ENCODE measurements at places on chromosomes 7 and 10.

GRCh38 chr7:159068488-159068811, 76.2 kb downstream of the VIPR2 start:
- no peak overlapping the region for H3K4me3 ChIP-seq
- no peak overlapping the region for H3K27ac ChIP-seq
- H3K36me3 ChIP-seq = no peaks in the 10 kb centered on the region
- DNase-seq = no peak
- H3K27me3 ChIP-seq = no peaks in the 10 kb centered on the region

DNA sequence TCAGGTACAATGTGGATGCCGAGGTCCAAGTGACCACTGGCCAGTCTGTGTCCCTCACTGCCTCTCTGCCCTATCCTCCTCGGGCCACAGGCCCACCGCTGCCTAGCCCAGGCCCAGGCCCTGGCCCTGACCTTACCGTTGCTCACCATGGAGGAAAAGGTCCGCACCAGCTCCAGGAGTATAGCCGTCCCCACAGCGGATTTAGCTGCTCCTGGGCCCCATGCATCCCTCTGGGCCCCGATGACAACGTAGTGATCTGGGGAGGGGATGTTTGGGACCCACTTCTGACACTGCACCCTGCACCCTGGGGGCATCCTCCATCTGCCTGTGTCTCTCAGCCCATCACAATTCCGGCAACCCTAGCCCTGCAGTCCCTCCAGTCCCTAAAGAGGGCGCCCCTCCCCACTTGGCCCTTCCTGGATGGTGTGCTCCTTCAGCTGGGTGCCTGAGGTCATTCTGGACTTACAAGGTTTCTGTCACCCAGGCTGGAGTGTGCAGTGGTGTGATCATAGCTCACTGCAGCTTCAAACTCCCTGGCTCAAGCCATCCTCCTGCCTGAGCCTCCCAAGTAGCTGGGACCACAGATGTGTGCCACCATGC, 12.1 kb downstream of the TFR2 start:
- no peak for DNase-seq
- peaks cover 17% of the 10 kb centered on the region for H3K4me1 ChIP-seq
- no peak overlapping the region for H3K27ac ChIP-seq
- no peaks in the 10 kb centered on the region for H3K36me3 ChIP-seq
- H3K27me3 ChIP-seq = peaks cover 7% of the 10 kb centered on the region
- no peak overlapping the region for H3K4me3 ChIP-seq

DNA sequence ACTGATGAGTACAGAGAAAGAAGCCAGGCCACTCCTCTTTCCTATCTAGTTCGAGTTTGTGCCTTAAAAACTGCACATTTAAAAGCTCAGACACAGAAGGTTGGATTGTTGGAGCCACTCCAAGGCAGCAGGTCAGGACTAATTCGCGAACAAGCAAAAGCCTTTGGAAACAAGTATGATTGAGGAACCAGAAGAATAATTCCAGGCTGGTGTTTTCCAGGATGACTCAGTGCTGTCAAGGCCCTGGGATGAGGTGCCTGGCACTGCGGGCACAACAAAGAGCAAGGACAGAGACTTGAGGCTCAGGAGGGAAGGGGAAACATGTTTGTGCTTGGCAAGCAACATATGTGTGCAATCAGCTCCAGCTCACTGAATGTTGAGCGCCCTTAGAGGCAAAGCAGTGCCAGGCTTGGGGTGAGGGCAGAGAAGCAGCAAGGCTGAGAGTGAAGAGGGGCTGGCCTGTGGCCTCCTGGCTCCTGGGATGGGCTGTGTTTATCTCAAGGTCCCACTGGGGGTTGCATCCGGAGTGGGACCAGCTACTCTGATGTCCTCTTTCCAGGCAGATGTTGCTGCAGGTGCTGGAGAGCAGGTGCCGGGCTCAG, 44.1 kb downstream of the VSTM4 start:
- H3K4me3 ChIP-seq = no peak overlapping the region
- peaks cover 37% of the 10 kb centered on the region for H3K4me1 ChIP-seq
- DNase-seq = peak; percentile 74

- peaks cover 89% of the 10 kb centered on the region for H3K27me3 ChIP-seq
- H3K36me3 ChIP-seq = no peaks in the 10 kb centered on the region
- H3K27ac ChIP-seq = no peak within 1 kb of the TSS
- H3K4me1 ChIP-seq = peaks cover 30% of the 10 kb centered on the region
- no peak for DNase-seq
Observed at GRCh38 chr7:27173956-27174873, at the start of gene HOXA10. Gene HOXA10, minus strand, starts transcription at chr7:27174320. Its CDS starts 14 bp downstream, at chr7:27174306.

GRCh38 chr7:46811529-46811928, 770.4 kb downstream of the TNS3 start:
- no peaks in the 10 kb centered on the region for H3K27me3 ChIP-seq
- H3K4me1 ChIP-seq = no peaks in the 10 kb centered on the region

- no peak overlapping the region for H3K27ac ChIP-seq
- no peak for DNase-seq
- no peaks in the 10 kb centered on the region for H3K4me1 ChIP-seq
- no peak overlapping the region for H3K4me3 ChIP-seq
- no peaks in the 10 kb centered on the region for H3K27me3 ChIP-seq
- no peaks in the 10 kb centered on the region for H3K36me3 ChIP-seq
Observed at GRCh38 chr10:2263561-2263960, 526.2 kb upstream of the ADARB2 start.
